Dermis blood vessel endothelial cell (primary cell): ENCODE measurements at places on chromosomes 6 and 20.
A peak's percentile ranks its signal among the peaks of the same experiment; 100 is the strongest.

DNA sequence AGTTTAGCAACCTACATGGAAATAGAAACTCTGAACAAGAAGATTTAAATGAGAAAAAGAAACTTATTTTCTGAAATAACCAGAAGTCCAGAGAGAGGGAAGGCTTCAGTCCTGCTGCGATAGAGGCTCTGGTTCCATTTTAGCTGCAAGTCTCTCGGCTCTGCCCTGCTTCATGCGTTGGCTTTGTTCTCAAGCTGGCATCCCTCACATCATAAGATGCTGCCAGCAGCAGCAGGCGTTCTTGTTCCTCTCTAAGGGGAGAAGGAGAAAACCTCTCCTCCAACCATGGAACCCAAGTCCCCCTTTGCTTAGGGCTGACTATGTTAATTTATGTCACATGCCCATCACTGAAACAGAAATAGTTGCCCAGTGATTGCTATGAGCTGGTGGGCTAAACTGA, 46.4 kb upstream of the PMEPA1 start:
- no peak for DNase-seq

- DNase-seq = no peak
Observed at GRCh38 chr6:52557389-52558265, 19.2 kb downstream of the TRAM2 start.

GRCh38 chr6:43778131-43778855, 8.3 kb downstream of the VEGFA start:
- no peak for DNase-seq

- no peak for DNase-seq
Observed at GRCh38 chr6:105560611-105561066, 157.8 kb upstream of the PREP start.

GRCh38 chr20:57396984-57397692, 5.9 kb downstream of the RBM38 start:
- no peak for DNase-seq

- no peak for DNase-seq
Observed at GRCh38 chr6:102520966-102521365, 1127.5 kb downstream of the GRIK2 start.

DNA sequence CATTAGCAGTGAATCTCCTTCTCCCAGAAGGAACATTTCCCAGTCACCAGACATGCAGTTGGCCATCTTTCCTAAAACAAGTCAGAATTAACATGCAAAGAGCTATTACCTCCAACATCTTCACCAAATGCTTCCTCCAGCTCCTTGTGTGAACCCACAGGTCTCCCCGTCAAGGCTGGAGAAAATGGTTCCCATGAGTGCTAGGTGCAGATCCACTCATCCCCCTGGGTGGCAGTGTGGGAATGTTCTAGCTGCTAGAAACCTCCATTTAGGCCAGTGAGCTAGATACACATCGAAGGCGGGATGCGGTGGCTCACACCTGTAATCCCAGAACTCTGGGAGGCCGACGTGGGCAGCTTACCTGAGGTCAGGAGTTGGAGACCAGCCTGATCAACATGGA, 603.9 kb upstream of the SLC35B3 start:
- no peak for DNase-seq

GRCh38 chr6:139367810-139368351, 6.6 kb downstream of the CITED2 start:
- DNase-seq = peak; percentile 21
